ENCODE measurements at places on chromosomes 16 and 17. TPM values are rescaled to one million over a fixed set of nuclear protein-coding genes. Genes with fewer than 3 reads are reported as not detected.

GRCh38 chr17:80835816-80836657, 155.6 kb upstream of the CHMP6 start:
- no peak overlapping the region for H3K4me3 ChIP-seq
- H3K27ac ChIP-seq = no peak overlapping the region
- no peak for DNase-seq
- no peaks in the 10 kb centered on the region for H3K27me3 ChIP-seq

SEZ6 gene
- polyA plus RNA-seq = 0.18 TPM

DNA sequence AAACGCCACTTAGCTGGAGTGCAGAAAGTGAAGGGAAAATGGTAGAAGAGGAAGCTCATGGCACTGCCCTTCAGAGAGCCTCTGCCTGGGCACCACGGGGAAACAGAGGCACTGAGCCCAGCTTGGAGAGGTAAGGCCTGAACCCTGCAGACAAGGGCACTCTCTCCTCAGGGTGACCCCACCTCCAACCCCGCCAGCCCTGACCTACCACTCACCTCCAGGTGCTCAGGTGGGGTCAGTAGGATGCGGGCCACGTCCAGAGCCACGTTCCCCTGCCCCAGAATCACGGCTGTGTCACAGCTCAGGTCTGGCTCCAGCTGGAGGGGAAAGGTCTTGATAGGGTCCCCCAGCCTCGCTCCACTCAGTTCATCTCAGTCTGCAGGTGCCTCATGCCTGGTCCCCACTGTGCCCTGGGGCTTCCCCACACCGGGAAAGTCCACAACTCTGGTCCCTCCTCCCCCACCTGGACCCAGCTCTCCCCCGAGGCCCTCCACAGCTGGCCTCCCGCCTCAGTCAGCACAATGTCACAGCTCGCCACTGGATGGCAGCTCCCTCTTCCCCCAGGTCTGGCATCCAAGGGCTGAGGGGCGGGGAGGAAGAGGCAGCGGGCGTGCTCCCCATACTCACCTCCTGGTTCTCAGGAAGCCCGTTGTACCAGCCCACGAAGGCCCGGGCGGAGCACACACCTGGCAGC, 6.0 kb upstream of the GRIN2C start:
- H3K4me1 ChIP-seq = no peaks in the 10 kb centered on the region
- no peak for DNase-seq
- no peak overlapping the region for H3K27ac ChIP-seq
- peaks cover 2% of the 10 kb centered on the region for H3K36me3 ChIP-seq

GRCh38 chr17:19645734-19646201, 2.8 kb upstream of the ALDH3A2 start:
- no peaks in the 10 kb centered on the region for H3K27me3 ChIP-seq
- no peak overlapping the region for H3K27ac ChIP-seq

CD300LB gene
- polyA plus RNA-seq = 1.5 TPM

CDC6 gene
- polyA plus RNA-seq = 3.3 TPM

DNA sequence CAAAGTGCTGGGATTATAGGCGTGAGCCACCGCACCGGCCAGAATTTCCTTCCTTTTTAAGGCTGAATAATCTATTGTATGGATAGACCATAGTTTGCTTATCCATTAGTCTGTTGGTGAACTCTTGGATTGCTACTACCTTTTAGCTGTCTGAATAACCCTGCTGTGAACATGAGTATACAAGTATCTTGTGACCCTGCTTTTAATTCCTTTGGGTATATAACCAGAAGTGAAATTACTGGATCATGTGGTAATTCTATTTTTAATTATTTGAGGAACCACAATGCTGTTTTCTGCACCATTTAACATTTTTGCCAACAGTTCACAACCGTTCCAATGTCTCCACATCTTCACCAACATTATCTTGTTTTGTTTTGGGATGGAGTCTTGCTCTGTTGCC, 4.6 kb upstream of the OTOA start:
- H3K4me1 ChIP-seq = peaks cover 3% of the 10 kb centered on the region
- H3K36me3 ChIP-seq = no peaks in the 10 kb centered on the region
- H3K27ac ChIP-seq = no peak overlapping the region
- DNase-seq = no peak
- no peaks in the 10 kb centered on the region for H3K27me3 ChIP-seq

GRCh38 chr16:58098207-58099096, 30.7 kb downstream of the CFAP20 start:
- H3K36me3 ChIP-seq = no peaks in the 10 kb centered on the region
- no peak overlapping the region for H3K27ac ChIP-seq
- H3K4me1 ChIP-seq = no peaks in the 10 kb centered on the region
- DNase-seq = no peak
- H3K4me3 ChIP-seq = no peak overlapping the region
- H3K27me3 ChIP-seq = no peaks in the 10 kb centered on the region

GRCh38 chr17:9238340-9239245, 217.3 kb downstream of the NTN1 start:
- H3K4me3 ChIP-seq = no peak overlapping the region
- no peak overlapping the region for H3K27ac ChIP-seq
- DNase-seq = no peak
- no peaks in the 10 kb centered on the region for H3K27me3 ChIP-seq
- H3K4me1 ChIP-seq = peaks cover 39% of the 10 kb centered on the region

DNA sequence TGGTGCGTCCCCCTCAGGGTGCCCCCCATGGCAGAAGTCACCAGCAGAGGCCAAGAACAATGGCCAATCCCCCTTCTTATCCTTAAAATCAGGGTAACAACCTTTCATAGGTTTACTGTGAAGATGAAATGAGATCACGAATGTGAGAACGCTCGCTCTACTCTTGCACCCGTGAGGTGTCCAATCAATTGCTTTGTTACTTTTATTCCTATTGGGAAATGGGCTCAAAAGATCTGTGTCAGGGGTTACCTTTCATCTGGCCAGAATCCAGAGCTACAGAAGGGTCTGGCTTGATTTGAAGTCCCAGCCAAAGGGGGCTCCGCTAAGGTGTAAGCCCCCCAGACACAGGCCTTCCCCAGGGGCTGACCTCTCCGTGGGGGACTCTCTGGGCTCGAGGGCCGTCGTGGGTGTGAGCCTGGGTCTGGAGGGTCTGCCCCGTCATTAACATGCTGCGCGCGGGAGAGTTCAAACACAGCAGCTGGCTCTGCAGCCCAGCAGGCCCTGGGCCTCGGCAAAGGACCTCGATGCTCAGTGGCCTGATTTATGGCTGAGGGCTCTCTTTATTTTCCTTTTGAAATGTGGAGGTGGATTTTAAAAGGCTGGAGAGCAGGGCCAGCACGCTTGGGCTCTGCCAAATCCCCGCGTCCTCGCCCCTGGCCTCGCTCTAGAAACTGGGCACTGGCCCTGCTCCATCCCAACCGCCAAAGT, 10.4 kb downstream of the ABR start:
- H3K4me1 ChIP-seq = peaks cover 18% of the 10 kb centered on the region
- no peak overlapping the region for H3K27ac ChIP-seq
- no peak overlapping the region for H3K4me3 ChIP-seq
- H3K27me3 ChIP-seq = no peaks in the 10 kb centered on the region
- no peak for DNase-seq

TPPP3 gene
- 186 TPM for polyA plus RNA-seq

SMPD3 gene
- polyA plus RNA-seq = 3.5 TPM

GRCh38 chr17:43753493-43754129, 5.0 kb downstream of the SOST start:
- no peak overlapping the region for H3K4me3 ChIP-seq
- no peak overlapping the region for H3K27ac ChIP-seq
- H3K36me3 ChIP-seq = no peaks in the 10 kb centered on the region
- peaks cover 17% of the 10 kb centered on the region for H3K27me3 ChIP-seq
- DNase-seq = no peak

GRCh38 chr16:6827931-6828330, 504.7 kb upstream of the RBFOX1 start:
- no peaks in the 10 kb centered on the region for H3K27me3 ChIP-seq
- no peak overlapping the region for H3K4me3 ChIP-seq
- no peaks in the 10 kb centered on the region for H3K4me1 ChIP-seq
- H3K36me3 ChIP-seq = no peaks in the 10 kb centered on the region
- no peak for DNase-seq

DNA sequence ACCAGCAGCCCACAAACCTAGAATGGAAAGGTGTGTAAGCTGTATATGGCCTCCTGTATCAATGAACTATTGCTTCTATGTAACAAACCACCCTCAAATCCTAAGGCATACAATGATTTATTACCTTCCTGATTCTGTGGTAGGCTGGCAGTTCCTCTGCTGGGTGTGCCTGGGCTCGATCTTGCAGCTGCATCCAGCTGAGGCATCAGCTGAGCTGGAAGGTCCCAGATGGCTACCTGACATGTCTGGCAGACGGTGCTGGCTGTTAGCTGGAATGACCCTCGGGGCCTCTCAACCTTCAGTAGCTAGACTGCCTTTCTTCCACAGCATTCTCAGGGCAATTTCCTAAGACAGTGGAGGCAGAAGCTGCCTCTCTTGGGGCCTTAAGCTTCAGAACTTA, 152.7 kb downstream of the RAB11FIP4 start:
- DNase-seq = no peak
- H3K4me1 ChIP-seq = no peaks in the 10 kb centered on the region
- no peak overlapping the region for H3K4me3 ChIP-seq
- H3K27ac ChIP-seq = no peak overlapping the region
- H3K27me3 ChIP-seq = no peaks in the 10 kb centered on the region

- H3K4me1 ChIP-seq = no peaks in the 10 kb centered on the region
- peak overlapping the region; percentile 20 for H3K27ac ChIP-seq
- H3K36me3 ChIP-seq = no peaks in the 10 kb centered on the region
Observed at GRCh38 chr17:8649157-8650118, 18.9 kb upstream of the MYH10 start.

KRTAP9-8 gene
- not detected for polyA plus RNA-seq

HAS3 gene
- polyA plus RNA-seq = 14.0 TPM

CCL18 gene
- polyA plus RNA-seq = 89.9 TPM

GRCh38 chr17:65057531-65058090, 1.1 kb upstream of the GNA13 start:
- H3K36me3 ChIP-seq = peaks cover 6% of the 10 kb centered on the region
- peak overlapping the region; percentile 94 for H3K27ac ChIP-seq
- DNase-seq = peak; percentile 74
- no peak overlapping the region for H3K4me3 ChIP-seq
- peaks cover 14% of the 10 kb centered on the region for H3K4me1 ChIP-seq
- no peaks in the 10 kb centered on the region for H3K27me3 ChIP-seq

- H3K27me3 ChIP-seq = no peaks in the 10 kb centered on the region
- no peak overlapping the region for H3K4me3 ChIP-seq
- no peaks in the 10 kb centered on the region for H3K4me1 ChIP-seq
- no peak overlapping the region for H3K27ac ChIP-seq
Observed at GRCh38 chr16:13269905-13270528, 368.6 kb downstream of the SHISA9 start.

DNA sequence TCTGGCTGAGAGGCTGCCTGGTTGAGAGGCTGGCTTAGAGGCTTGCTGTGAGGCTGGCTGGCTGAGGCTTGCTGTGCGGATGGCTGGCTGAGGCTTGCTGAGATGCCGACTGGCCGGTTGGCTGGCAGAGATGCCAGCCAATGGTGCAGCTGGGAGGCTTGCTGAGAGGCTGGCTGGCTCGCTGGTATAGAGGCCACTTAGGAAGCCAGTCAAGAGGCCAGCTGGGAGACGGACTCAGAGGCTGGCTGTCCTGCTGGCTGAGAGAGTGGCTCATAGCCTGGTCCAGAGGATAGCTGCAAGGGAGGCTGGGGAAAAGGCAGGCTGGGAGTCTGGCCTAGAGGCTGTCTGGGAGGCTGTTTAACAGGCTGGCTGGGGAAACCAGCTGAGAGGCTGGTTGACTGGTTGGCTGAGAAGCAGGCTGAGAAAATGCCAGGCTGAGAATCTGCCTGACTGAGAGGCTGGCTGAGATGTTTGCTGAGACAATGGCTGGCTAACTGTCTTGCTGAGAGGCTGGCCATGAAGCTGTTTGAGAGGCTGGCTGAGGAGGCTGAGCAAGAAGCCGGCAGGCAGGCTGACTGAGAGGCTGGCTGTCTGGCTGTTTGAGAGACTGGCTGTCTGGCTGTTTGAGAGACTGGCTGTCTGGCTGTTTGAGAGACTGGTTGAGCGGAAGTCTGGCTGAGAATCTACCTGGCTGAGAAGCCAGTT, 37.5 kb upstream of the ACSM2B start:
- H3K4me3 ChIP-seq = no peak overlapping the region
- no peaks in the 10 kb centered on the region for H3K36me3 ChIP-seq
- H3K4me1 ChIP-seq = no peaks in the 10 kb centered on the region
- H3K27me3 ChIP-seq = no peaks in the 10 kb centered on the region
- DNase-seq = no peak
- peak overlapping the region; percentile 6 for H3K27ac ChIP-seq

DNA sequence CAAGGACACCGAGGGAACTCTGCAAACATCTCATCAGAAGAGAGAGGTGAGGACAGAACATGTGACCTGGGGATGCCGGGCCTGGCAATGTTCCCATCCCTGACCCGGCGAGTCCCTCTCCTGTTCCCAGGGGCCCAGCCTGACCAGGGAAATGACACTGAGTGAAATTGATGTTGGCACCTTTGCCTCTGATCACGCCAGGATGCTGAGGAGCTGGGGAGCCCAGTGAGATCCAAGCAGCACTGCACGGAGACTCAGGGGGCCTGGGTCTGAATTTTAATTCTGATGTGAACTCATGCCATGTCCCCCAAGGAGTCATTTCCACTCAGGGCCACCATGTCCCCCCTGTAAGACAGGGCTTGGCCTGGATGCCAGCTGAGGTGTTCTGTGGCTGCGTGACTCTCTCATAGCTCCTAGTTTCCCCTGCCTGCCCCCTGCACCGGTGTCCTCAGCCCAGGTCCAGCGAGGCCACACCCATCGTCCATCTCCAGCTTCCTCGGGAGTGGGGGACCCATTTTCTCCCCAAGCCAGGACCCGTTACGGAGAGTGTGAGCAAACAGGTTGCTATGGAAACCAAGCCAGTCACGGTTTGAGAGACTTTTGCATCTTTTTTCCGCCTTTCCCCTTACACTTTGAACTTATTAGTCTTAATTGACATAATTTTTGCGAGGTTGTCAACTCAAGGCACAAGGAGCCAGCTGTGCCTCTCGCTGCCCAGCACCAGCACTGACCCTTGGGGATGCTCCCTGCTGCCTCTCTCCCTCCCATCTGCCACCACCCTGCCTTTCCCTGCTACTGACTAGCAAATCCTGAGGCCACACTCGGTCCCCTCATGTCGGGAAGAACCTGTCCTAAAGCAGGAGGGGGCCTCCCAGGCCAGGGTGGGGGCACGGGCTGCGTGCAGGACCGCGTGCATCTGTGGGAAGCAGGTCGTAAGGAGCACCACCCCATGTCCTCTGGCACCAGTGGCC, 150.0 kb downstream of the SDK2 start:
- H3K27ac ChIP-seq = no peak overlapping the region
- H3K36me3 ChIP-seq = no peaks in the 10 kb centered on the region
- no peak for DNase-seq
- no peak overlapping the region for H3K4me3 ChIP-seq
- H3K27me3 ChIP-seq = no peaks in the 10 kb centered on the region

All from lung (tissue), 17 donors.